ENCODE measurements at places on chromosomes 6 and 20.
A peak's percentile ranks its signal among the peaks of the same experiment; 100 is the strongest.

DNA sequence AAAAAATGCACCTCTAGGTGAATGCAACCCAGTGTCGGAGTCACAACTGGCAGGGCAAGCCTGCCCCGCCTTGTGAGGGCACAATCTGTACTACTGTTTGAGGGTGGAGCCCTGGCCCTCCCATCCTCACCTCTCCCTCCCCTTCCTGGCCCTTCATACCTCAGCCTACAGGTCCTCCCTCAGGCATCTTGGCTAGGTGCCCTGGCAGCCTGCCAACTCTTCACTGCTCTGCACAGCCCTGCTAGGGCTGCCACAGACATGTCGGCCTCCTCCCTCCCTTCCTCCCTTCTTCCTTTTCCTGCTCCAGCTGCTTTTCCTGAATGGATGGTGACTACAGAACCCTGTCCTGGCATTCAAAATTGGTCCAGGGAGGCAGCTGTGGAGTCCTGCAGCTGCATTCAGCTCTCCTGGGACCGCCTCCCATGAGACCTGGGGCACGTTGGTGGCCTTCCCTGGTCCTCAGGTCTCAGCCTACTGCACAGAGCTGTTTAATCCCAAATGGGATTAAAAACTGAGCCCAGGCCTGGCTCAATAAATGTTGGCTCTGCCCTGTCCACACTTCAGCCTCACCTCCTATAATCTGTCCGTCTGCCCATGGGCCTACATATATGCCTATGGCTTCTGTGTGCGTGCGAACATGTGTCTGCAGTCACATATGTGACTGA, 52.7 kb downstream of the CDH22 start:
- peak; percentile 87 for DNase-seq

DNA sequence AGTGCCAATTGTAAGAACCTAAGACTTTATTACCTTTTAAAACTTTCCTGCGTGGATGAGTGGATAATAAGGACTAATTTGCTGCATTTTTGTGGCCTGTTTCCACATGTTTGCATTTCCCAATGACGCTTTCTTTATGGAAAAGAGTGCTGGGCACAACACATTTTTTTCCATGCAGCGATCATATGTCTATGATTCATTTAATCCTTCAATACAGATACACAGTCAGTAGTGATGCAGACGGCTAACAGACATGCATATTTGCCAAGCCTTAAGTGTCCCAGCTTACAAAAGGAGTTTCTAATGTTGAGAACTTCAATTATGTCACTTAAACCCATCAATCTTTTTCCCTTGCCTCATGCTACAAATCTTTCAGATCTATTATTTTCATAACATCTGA, 239.8 kb upstream of the PREP start:
- DNase-seq: no peak

DNA sequence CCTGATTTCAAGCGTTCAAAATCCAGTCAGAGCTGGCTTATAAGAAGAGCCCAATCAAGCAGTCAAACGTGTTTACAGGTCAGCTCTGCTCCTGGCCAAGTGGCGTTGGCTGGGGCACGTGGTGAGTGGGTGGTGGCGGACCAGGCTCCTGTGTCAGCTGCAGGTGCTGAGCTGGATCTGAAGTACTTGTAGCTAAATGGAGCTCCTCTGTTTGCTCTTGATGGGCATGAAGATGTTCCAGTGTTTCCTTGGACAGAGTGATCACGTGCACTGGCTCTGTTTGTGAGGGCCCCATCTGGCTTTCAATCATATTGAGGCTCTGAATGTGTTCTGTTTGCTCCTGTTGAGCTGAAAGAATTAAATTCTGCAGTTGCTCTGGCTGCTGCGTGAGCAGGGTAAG, 10.2 kb upstream of the MICAL1 start:
- DNase-seq: no peak

DNA sequence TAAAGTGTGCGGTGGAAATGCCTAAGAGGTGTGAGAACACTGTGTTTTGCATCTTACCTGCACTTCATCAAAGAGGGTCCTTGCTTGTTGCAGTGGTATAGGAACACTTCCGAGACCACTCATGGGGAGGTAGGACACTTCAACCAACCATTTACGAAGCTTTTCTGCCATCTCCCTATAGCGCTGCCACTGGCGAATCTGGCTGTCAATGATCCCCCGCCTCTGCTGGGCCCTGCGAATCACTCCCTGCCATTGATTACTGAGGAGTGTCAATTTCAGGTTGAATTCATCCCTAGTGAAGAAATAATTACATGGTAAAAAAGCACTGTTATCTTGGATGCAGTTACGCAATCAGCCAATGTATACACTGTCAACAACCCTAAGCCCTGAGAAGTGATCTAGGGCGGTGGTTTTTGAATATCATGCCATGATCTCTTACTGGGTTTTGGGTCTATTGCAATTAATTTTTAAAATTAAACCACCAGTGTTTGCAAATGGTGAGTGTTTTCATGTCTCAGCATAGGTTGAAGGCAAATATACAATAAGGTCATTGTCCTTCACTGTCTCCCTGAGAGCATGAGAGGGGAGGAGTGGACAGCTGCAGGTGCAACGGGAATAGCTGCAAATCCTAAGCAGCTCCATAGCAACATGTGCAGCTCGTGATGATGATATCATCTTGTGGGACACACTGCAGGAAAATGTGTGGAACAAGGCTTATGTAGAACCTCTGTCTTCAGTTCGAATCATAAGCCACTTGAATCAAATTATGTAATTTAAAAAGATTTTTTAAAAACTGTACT, 400.6 kb downstream of the ESR1 start:
- peak; percentile 27 for DNase-seq

GRCh38 chr20:25212242-25212641, 16.7 kb downstream of the ENTPD6 start:
- no peak for DNase-seq

GRCh38 chr6:163998496-163998895, 584.0 kb downstream of the QKI start:
- DNase-seq: no peak

DNA sequence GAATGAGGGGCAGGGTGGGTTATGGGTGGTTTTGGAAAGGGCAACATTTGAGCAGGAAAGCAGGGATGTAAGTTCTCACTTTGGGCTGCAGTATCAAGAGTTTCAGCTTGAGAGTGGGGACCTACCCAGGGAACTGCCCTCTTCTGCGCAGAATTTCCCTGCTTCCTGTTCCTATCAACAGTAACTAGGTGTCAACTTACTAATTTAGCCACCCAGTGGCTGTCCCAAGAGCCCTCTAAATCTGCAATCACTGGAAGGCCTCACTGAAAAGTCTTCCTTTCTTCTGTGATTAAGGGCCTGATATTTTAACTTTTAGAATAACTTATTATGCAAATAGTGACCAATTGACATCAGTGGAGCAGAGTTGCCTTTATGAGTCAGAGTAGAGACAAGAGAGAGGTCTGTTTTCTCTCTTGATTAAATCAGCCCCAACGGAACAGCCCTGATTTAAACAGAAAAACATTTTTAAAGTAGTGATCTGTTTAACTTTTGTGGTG, 118.2 kb upstream of the RIPOR2 start:
- DNase-seq: no peak

DNA sequence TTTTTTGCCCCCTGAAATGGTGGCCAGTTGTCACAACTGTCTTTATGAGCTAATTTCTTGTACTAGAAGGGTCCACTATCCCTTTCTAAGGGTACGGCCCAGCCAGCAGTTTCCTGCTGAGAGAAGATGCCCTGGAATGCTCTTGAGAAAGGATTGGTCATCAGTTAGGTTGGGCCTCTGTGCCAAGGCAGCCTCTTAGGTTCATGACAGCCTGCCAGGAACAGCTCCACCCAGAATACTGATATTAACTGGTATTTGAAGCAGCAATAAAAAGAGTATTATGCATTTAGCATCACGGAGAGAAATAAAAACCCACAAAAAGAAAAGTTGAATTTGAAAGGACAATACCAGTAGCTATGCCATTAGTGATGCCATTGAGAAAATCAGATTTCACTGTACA, 9.0 kb upstream of the HINT3 start:
- no peak for DNase-seq

DNA sequence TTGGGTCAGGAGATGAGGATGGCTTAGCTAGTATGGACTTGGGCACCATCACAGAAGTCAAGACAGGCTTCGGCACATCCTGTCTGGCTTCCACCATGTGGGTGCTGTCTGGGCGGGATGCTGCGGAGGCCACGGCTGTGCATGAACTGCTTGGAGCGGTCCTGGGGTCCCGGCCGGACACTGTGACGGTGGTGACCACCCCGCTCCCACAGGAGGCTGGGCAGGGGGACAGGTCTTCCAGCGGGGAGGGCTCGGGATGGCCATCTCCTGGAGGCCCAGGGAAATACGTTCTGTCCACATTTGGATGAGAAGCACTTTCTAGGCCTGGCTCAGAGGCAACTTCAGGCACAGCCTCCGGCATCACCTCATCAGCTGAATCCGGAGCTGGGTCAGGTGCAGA, 32.1 kb upstream of the TCFL5 start:
- no peak for DNase-seq

GRCh38 chr20:53530440-53530839, 63.2 kb downstream of the ZNF217 start:
- DNase-seq: no peak

DNA sequence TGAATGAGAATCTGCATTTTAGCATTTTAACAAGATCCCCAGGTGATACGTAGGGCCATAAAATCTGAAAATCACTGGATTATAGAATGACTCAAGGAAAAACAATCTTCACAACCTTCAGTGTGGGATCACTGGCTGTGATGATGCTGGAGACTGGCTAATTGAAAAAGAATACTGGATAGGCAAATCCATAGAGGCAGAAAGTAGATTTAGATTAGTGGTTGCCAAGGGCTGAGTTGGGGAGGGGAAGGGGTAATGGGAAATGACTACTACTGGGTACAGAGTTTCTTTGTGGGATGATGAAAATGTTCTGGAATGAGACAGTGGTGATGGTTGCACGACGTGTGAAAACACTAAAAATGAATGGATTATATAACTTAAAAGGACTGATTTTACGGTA, 84.1 kb downstream of the CDK19 start:
- DNase-seq: no peak

- no peak for DNase-seq
Observed at GRCh38 chr6:50720623-50721022, 7.3 kb downstream of the TFAP2D start.

- DNase-seq: no peak
Observed at GRCh38 chr6:154230910-154231595, 125.5 kb downstream of the IPCEF1 start.

DNA sequence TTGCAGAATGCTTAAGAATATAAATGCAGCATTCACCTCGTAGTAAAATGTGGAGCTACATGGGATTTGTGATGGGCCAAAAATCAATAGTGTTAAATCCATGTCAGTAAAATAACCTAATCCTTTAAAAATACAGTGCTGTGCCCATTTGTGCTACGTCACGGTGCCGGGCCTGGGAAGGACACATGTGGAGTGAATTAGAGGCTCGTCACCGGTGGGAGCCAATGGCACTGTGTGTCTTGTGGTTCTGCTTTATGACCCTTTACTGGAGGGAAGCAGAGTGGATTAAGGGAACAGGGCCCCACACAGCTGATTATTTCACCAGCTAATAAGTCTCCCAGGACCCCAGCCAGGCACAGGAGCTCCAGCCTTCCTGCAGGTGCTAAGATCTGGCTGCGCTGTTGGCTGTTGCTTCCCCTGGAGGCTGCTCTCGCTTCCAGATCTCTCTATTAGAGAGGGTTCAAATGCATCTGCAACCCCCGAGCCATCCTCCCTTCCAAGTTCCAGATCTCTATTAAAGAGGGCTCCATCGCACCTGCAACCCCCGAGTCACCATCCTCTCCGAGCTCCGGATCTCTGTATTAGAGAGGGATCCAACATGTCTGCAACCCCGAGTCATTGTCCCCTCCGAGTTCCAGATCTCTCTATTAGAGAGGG, 405.8 kb downstream of the CDH4 start:
- DNase-seq: no peak

DNA sequence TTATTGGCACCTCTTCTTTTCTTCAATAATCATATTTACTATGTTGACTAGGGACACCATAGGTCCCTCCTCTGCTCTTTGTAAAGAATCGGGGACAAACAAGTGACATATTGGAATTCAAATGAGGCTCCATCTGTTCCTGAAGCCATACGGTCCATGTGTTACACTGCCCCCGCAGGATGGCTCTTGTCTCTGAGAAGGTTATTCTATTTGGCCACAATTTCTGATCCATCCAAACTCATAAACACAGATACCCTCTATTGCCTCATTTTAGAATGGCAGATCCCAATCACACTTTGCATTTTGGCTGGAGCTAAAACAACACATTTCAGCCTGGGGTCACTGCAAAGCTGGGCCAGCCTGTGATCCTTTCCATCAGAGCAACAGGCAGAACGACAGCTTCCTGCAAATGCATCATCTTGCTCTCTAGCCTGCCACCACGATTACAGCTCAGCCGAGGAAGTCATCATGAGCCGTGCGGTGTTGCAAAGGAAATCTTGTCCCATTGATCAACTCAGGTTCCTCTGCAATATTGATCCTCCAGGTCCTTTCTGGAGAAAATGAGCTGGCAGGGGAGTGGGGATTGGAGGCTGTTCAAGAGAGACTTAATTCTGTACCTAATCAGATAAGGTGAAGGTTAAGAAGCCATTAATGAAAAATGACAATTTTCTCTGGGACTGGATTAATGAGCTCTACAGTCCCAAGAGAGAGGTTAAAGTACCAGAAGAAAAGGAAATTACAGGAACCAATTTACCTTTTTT, 73.1 kb downstream of the AGPAT4 start:
- DNase-seq: no peak

DNA sequence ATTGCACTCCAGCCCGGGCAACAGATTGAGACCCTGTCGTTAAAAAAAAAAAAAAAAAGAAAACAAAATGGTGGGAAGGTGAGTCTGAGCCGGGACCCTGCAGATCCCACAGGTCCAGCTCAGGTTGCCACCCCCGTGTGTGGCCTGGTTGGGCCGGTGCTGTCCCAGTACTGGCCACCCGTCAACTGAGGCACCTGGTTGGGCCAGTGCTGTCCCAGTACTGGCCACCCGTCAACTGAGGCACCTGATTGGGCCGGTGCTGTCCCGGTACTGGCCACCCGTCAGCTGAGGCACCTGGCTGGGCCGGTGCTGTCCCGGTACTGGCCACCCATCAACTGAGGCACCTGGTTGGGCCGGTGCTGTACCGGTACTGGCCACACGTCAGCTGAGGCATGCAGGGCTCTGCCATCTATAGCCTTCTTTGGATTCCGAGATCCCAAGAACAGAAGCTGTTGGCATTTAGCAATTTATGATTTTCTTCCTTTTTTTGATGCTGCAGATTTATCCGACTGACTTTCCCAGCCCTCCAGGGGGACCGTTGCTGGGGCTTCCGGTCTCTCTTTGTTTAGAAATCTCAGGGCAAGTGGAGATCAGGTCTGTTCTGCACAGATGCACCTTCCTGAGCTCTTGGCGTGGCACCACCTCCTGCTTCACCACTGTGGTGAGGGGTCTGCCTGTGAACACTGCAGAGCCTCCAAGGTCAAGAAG, 113.8 kb downstream of the SYCP2 start:
- DNase-seq: no peak

Data from NCI-H2081 (cell line).